Myocyte (in vitro differentiated cells): ENCODE measurements at places on chromosomes 3 and 15. TPM values are rescaled to one million over a fixed set of nuclear protein-coding genes. Genes with fewer than 3 reads are reported as not detected.

DNA sequence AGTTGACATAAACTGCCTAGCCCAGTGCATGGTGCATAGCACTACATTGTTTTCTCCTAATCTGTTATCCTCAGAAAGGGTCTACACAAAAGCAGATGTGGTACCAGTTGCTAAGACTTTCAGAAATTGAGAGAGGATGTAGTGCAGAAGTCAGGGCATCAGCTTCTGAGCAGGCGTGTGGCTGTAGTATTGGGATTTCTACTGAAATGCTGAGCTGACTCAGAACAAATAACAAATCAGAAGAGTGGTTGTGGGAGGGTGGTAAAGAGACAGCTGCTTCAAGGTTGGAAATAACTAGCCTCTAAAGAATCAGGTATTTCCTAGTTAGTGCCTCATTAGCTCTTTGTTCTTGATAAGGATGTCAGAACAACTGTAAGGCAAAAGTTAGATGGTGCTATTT is 161.3 kb downstream of the AKAP13 start:
- DNase-seq, result peak; percentile 45

GRCh38 chr3:45689787-45690145 is 570 bp downstream of the SACM1L start:
- no peak for DNase-seq

DNA sequence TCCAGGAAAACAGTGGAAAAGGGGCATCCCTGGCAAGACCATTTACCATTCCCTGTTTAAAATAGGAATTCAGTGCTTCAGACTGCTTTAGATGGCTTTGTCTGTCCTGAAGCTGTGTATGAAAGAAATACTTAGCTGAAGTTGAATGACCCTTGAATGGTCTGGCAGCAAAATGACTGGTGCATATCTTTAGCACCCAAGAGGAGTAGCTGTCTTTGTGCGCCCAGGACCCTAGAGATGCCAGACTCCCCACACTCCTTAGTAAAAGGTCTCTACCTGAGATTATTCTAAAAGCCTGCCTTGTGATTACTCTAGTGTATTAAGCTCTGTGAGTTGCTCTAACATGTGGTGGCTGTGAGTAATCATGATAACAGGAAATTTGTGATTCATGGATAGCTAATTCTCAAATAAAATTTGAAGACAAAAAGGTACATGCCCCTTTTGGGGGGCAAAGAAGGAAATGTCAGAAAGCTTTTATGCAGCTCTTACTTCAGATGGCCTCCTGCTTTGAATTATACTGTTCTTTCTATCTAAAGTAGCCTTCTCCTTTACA is 3.2 kb downstream of the MAPKBP1 start:
- DNase-seq, result no peak

The ADAMTS17 gene
- total RNA-seq, result 0.10 and 0.43 TPM in 2 replicates

- no peak for DNase-seq
Observed at GRCh38 chr15:98369081-98369716, 279.1 kb upstream of the IGF1R start.

GRCh38 chr15:43735416-43735815 is 10.8 kb upstream of the PDIA3 start:
- DNase-seq, result no peak

DNA sequence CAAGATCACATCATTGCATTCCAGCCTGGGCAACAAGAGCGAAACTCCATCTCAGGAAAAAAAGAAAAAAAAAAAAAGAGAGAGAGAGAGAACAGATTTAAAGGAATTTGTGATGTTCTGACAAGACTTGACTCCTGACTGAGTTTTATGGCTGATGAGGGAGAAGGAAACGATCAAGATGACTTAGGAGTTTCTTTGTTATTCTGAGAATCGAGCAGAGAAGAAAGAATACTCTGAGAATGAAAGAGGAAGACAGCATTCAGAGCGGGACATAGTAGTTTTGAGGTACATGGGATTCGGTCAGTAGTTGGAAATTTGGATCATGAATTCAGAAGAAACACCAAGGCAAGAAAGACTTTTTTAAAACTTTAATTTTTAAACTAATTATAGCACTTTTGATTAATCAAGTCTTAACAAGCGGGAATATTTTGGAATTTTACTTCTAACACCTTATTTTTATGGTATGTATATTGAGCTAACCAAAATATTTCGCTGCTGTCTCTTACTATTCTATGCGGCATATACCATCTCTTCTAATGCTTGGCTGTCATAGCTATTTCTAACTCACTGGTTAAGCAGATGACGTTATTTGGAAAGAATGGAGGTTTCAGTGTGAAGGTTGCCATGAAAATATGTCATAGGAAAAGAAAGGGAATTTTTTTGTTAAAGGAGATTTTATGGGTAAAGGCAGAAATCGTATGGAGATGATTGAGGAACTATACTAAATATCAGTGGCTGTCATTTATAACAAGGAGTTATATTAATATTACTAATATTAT is 644.1 kb downstream of the RBMS3 start:
- DNase-seq, result no peak

DNA sequence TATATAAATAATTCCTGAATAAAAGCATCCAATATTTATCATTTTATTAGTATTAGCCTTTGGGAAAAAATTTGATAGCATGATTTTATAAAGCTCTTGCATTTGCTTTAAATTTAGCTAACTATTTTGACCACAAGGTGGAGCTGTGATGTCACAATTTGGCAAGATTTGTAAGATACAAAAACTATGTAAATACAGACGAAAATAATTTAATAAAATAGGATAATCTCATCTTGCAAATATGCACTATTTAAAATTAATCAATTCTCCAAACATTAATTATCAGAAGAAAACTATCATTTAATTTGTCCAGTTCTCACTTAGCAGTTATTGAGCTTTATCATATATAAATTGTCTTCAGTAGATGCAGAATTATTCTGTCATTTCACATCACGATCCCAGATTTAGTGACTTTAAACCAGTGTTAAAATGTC is 95.4 kb downstream of the PLOD2 start:
- peak; percentile 79 for DNase-seq

The MRPL3 gene
- total RNA-seq, result 130 and 135 TPM in 2 replicates

DNA sequence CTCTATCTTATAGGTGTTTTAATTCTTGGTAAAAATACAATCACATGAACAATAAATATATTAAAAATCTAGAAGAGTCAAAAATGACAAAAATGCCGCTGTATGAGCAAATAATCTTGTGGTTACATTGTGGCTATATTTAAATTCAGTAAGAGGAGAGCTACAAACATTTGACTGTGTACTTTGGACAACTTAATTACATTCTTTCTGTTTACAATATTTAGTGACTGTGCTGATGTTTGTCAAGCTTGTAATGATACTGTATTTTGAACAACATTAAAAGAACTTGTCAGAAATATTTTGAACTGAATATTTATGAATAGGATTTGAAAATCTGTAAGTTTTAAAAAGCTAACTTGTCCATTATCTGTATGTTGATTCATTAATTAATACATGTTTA is 598.3 kb downstream of the SI start:
- DNase-seq, result no peak

The MEIS2 gene
- 4.0 and 7.3 TPM in 2 replicates for total RNA-seq

DNA sequence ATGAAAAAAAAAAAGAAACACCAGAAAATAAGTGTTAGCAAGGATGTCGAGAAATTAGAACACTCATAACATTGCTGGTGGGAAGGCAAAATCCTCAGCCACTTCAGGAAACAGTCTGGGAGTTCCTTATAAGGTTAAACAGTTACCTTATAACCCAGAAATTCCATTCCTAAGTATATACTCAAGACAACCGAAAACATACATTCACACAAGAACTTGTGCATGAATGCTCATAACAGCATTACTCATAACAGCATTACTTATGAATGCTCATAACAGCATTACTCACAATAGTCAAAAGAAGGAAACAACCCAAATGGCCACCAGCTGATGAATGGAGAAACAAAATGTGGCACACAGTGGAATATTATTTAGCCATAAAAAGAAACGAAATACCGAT is 34.8 kb upstream of the DCP1A start:
- DNase-seq, result no peak

- no peak for DNase-seq
Observed at GRCh38 chr15:25719101-25719985, 143.8 kb downstream of the ATP10A start.

DNA sequence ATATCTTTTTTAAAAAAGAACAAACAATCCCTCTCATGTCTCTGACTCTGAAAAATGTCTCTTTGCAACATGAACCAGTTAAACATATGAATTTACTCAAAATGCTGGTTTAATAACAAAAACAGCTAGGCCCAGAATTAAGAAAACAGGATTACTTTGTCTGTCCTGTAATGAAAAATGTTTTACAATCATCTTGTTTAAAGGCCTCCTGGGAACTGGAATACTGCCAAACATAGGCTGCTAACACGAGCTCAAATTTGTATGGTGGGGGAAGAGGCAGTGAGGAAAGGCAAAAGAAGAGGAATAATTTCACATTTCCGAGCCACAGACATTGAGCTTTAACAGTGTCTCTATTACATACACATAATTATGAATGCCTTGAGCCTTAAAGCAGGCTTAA is 61.7 kb upstream of the PPIB start:
- DNase-seq, result peak; percentile 71

- peak; percentile 21 for DNase-seq
Observed at GRCh38 chr3:188389711-188390342, 235.9 kb downstream of the LPP start.

DNA sequence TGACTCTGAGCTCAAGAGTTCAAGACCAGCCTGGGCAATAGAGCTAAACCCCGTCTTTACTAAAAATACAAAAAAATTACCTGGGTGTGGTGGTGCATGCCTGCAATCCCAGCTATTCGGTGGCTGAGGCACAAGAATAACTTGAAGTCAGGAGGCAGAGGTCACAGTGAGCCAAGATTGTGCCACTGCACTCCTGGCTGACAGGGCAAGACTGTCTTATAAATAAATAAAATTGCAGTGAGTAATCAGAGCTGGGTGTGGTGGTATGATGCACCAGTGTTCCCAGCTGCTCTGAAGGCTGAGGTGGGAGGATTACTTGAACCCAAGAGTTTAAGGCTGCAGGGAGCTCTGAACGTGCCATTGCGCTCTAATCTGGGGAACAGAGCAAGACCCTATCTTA is 55.9 kb upstream of the GCNT3 start:
- peak; percentile 48 for DNase-seq

The NOX5 gene
- total RNA-seq, result 1.1 and 1.3 TPM in 2 replicates

DNA sequence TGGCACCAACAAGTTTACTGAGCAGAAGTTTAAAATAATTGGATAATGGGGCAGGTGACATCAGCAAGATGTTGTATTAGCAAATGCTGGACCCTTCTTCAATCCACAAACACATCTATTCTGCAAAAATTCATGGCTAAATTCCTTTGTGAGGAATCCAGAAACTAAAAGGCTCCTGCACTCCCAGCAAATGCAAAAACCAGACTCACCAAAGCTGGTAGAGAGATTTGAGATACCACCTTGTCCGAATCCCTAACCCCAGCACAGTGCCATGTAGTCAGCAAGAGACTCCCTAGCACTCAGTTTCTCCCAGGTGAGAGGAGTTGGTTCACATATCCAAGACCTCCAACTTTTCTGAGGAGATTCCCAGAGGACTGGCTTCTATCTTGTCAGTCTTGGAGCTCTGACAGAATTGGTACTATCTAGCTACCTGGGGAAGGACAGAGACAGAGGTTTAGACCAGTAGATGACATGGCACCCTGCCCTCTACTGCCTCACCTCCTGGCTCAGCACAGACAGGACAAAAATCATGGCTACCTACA is 21.8 kb downstream of the GREM1 start:
- no peak for DNase-seq

DNA sequence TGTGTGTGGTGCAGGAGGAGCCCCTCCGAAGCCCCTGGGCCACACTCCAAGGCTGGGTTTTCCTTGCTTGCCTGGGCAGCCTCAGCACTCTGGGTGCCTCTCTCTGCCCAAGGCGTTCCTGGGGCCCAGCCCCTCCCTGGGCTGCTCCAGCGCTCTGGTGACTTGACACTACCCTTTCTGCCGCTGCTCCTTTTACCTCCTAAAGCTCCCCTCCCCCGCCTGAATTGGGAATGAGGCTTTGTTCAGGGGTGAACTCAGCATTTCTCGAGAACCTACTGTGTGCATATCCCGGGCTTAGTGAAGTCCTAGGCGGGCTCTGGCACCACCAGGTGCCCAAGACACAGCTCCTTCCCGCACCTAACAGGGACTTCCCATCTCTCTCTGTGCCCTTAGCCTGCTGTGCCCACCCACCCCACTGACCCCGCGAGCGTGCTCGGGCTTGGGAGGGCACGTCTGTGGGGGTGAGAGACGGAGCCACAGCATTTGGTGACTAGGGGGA is 1.2 kb upstream of the BAHD1 start:
- no peak for DNase-seq

DNA sequence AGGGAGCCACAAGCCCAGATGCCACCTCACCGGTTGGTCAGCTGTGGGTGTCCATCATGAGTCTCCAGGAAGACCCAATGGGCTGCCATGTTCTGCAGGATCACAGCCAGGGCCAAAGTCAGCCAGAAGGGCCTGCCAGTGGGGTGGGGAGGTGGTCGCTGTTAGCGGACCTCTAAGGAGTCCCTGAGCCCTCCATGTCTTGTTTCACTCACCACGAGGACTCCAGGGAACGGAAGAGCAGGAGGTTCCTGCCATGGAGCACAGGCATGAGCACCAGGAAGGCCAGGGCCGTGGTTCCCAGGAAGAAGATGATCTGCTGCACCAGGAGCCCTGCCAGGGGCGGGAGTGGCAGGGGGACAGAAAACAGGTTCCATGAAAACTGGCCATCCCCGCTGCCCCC is 8.6 kb downstream of the ISLR start:
- DNase-seq, result no peak

The KLHL40 gene
- 55.6 and 67.1 TPM in 2 replicates for total RNA-seq

DNA sequence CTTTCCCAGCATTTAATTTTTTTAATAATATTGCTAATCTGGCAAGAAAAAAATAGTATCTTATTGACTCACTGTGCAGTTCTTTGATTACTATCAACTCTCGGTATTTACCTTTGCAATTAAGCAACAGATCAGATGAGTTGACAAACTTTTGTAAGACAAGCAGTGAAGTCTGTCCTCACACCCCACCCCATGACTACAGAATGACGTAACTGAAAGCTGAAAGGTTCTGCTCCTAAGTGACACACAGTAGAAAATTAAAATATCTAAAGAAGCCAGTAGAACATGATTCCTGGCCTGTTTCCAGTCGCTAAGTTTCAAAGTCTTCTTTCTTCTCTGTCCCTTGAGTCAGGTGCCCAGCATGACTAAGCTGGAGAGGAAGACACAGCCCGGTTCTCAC is 135.5 kb downstream of the STT3B start:
- no peak for DNase-seq

DNA sequence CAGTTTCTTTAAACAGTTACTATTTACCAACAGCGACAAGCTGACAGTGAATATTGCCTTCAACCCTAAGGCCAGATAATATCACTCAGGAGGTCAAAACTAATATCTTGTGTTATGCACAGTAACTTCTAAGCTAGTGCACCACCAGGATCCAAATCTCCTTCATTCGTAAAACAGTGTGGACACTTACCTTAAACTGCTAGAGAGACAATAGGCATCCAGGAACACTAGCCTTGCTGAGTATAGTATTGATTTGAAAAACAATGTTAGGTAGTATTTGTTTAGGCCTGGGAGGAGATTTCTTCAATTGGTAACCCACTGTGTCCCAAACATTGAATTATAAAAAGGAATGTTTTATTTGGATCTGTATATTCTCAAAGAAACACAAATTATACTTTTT is 707.9 kb upstream of the UBE2E2 start:
- DNase-seq, result no peak
